ENCODE measurements at places on chromosomes 7 and 10. TPM values are rescaled to one million over a fixed set of nuclear protein-coding genes. Genes with fewer than 3 reads are reported as not detected.

CLEC5A gene
- total RNA-seq = not detected

NUPR2 gene
- total RNA-seq = not detected

DNA sequence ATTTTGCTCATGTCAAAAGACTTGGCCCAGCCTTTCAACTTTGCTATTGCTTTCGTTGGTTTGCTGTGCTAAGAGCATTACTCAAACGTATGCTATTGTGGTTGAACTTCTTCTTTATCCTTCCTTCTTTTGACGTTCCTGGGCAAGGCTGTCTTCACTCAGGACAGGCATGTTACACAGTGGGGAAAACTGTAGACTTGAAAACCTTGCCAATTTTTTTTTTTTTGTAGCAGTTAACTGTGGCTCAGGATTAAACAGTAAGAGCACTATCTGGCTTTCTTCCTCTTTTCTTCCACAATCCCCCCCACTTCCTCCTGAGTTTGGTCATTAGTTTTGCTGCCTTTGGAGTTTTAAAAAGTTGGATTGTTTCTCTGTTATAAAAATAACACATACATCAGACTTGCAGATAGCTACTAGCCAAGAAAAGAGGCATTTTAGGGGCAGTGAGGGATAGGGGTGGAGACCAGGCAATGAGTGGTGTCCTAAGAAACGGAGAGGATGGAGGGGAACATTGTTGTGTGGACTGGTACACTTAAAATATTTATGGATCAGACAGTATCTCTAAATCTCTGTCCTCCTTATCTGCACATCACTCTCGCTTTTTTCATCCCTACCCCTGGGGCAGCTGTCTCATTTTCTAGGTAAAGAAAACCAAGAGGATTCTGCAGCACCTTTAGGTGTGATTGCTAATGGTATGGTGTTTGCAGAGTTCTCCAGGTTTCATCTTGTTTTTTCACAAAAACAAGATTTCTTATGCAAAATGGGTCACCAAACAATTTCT lies 181.7 kb downstream of the LRMDA start:
- DNase-seq = no peak

DNA sequence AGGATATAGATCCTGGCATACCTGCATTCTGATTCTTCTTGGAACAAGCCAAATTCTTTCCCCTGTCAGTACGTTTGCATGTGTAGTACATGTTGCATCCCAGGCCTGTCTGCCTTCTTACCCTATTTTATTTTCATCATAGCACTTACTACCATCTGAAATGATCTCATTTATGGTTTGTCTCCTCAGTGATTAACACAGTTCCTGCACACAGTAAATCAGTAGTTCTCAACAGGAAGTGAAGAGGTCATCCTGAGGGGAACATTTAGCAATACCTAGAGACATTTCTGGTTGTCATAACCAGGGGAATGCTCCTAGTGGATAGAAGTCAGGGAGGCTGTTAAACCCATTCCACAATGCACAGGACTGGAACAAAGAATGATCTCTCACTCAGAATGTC lies 38.2 kb upstream of the SLC26A4 start:
- no peak for DNase-seq
